ENCODE measurements at places on chromosomes 4 and X.

DNA sequence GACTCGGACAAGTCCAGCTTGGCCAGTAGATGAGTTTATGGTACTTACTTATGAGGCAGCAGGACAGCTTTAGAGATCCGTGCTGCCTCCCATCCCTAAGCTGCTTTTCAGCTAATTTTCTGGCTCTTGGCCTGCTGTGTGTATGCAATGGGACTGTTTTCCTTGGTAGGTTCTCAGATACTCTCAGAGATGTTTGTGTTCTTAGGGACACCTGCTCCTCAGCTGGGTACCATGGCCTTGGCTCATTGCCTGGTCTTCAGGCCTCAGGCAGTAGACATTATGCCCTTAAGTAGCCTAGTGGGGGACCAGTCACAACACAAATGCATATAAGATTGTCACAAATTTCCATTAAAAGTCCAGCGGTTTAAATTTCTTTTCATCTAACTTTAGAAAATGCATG is 688.0 kb downstream of the PCDH7 start:
- DNase-seq = no peak

GRCh38 chrX:108313669-108314068 is 124.6 kb downstream of the COL4A6 start:
- no peak for DNase-seq

DNA sequence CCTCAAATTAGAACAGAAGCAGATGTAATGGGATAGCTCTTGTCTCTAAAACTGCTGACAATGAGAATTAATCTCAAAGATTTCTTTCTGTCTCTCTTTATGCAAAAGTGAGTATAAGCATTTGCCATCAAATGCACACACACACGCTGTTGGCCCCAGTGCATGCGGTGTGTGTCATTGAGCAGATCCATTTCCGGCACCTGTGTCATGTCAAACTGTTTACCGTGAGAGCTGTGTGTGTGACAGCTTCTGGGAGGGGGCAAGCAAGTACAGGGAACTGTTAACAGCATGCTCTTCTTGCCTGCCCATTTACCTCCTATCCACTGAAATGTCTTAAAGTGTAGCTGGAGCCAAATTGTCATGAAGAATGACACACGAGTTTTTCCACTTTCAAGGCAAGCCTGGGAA is 297.9 kb upstream of the FAT4 start:
- DNase-seq = no peak

GRCh38 chr4:67712000-67712625 is 11.2 kb upstream of the UBA6 start:
- no peak for DNase-seq

- no peak for DNase-seq
Observed at GRCh38 chr4:19806865-19807264, 444.8 kb upstream of the SLIT2 start.

DNA sequence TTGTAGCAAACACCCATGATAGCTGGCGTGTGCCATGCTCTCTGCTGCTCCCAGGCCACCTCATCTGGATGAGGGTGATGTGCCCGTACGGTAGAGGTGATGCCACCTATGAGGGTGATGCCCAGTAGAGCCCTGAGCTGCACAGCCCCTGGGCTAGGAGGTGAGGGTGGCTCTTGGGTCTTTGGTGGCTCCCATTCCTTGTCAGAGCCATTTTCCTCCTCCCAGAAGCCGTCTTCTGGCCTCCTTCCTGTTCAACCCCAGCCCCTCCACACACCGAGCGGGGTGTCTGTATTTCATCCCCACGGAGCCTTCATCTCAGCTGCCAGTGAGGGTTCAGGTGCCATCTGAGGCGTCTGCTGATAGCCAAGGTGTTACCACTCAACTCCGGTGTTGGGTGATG is 12.0 kb upstream of the TNIP2 start:
- peak; percentile 48 for DNase-seq

DNA sequence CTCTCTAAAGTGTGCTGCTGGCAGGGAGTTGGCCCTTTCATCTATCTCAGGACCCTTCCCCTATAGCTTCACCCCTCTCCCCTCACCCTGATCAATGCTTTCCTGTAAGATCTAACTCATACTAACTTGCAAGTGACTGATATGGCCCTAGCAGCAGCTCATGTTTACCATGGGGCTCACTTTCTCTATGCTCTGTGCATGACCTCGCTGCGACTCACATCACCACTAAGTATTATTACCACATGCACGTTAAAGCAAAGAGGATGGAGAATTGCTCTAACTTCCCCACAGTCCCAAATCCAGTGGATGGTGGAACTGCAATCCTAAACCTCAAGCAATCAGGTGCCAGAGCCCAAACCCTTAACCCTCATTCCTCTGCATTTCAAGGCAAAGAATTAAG is 626.6 kb downstream of the MID1IP1 start:
- DNase-seq = no peak

DNA sequence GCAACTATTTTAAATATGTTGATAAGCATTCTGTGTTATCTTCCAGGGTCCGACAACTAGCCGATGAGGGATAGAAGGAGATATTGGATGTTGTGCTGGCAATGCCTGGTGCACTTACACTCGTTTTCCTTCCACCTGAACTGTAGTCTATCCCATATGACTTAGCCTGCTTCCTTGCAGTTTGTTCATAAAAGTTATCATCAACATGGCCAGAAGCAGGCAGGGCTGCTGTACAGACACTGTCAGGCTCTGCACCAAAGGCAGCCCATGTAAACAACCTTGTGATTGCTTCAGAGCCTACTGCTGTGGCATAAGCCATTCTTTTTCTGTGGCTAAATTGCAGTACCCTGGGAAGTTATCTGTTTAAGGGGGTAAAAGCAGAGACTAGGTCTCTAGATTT is 1.6 kb downstream of the MAPK10 start:
- DNase-seq = no peak

DNA sequence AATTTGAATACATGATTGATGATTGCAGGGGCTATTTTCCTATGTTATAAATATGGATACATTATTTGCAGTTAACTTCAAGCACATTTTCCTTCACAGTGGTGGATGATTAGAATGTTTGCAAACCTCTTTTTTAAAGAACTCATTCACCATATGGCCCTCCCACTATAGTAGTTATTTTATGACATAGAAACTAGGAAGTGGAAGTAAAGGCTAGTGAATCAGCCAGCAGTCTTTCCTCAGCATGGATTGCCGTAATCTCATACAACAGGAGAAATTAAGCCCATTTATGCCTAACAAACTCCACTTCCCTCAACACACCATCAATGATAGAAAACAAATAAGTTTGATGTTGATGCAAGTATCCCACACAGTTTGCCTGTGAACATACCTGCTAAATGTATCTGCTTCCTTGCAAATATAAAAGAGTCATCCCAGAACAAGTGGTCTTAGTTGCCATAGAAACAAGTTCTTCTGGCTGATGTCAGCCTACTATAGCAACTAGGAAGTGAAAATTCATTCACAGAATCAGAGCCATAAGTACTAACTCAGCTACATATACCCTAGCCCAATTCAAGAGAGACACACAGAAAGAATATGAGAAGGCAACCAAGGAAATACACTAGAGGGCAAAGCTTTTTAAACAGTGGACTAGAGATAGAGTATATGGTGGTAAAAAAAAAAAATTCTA is 100.9 kb upstream of the RADX start:
- no peak for DNase-seq

- no peak for DNase-seq
Observed at GRCh38 chrX:39452401-39452800, 645.4 kb downstream of the BCOR start.

- DNase-seq = no peak
Observed at GRCh38 chrX:4091046-4091760, 377.8 kb upstream of the PRKX start.

GRCh38 chr4:54781756-54782155 is 124.0 kb downstream of the KIT start:
- DNase-seq = no peak

DNA sequence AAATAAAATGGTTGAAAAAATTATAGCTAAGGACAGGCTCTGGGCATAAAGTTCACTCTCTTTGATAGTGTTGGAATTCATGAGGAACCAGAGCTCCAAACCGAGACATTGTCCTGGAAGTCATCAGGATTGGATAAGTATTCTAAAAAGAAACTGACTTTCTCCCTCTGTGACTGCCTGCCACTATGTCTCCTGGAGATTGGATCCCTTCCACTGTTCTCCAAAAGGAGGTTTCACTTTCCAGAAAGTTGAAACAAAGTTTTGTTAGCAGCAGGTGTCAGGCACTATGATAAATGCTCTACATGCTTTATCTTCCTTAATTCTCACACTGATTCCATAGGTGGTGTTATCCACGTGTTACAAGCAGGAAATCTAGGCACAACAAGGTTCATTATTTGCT is 16.8 kb downstream of the BANK1 start:
- no peak for DNase-seq

- no peak for DNase-seq
Observed at GRCh38 chr4:164441109-164441508, 312.8 kb upstream of the SMIM31 start.

GRCh38 chr4:5041699-5042098 is 9.6 kb upstream of the STK32B start:
- no peak for DNase-seq

DNA sequence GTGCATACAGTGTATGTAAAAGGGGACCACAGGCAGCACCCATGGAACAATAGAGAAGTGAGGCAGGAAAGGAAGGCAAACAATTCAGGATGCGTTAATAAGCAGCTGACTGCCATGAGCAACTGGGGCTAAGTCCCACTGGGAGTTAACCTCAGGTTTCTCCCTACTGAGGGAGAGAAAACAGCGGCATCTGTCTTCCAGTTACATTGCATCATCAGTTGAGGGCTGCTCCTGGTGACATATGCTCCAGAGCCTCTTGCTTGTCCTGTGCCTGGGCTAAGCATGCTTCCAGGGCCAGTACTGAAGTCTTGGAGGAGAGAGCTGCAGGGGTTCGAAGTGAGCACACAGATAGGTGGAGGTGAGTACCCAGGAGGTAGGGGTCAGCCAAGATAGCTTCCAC is 24.3 kb downstream of the RAI2 start:
- no peak for DNase-seq

- no peak for DNase-seq
Observed at GRCh38 chr4:188002323-188002722, 6.8 kb downstream of the ZFP42 start.

DNA sequence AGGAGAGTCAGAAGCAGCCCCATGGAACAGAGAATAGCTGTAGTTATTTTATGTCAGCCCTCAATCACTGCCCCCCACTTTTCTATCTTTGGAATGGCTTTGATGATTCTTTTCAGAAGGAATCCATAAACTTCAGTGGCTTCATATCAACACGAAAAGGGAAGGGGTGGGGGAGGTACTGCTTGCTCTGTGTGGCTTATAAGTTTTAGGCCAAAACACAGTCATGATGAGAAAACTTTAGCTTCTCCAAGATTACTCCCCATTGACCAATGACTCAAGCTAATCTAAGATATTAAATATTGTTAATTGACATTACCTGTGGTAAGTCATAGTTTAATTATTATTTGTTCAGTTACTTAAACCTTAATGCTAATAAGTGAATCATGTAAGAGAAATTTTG is 669.6 kb upstream of the FAM241A start:
- DNase-seq = no peak

DNA sequence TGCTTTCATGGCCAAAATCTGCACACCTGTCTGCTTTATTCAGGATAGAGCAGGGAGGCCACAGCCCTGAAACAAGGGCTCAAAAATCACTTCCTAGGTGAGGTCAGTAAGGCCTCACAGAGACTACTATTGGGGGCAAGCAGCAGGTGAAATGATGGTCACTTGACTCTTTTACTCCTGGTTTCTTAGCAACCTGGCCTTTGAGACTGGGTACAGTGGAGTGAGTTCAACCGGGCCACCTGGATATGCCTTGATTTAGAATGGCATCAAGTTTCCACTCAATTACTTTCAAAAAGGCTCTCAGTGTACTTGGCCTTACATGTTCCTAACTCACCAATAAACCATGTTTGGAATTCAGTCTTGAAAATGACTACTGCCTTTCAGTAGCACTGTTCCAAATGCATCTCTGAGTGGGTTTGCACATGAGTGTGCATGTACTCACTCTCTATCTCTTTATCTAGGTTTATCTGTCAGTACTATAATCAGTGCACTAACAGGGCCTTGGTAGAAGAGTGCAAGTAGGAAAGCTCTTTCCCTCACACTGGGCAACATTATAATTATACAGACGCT is 388.2 kb downstream of the OPHN1 start:
- DNase-seq = no peak

- no peak for DNase-seq
Observed at GRCh38 chrX:50327235-50327634, 122.7 kb downstream of the CCNB3 start.

DNA sequence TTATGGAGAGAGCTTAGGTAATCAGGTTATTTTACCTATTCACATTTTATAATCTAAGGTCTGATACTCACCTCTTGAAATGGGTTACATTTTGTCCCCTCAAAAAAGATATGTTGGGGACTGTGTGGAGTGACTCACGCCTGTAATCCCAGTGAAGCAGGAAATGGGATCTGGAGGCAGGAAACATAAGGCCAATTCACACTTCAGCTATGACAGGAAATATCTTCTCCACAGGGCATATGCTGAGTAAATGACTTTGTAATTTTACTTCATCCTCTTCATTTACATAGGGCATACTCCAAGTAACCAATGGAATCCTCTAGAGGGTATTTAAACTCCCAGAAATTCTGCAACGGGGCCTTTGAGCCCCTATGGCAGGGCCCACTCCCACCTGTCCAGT is 54.8 kb upstream of the ZMAT1 start:
- no peak for DNase-seq

DNA sequence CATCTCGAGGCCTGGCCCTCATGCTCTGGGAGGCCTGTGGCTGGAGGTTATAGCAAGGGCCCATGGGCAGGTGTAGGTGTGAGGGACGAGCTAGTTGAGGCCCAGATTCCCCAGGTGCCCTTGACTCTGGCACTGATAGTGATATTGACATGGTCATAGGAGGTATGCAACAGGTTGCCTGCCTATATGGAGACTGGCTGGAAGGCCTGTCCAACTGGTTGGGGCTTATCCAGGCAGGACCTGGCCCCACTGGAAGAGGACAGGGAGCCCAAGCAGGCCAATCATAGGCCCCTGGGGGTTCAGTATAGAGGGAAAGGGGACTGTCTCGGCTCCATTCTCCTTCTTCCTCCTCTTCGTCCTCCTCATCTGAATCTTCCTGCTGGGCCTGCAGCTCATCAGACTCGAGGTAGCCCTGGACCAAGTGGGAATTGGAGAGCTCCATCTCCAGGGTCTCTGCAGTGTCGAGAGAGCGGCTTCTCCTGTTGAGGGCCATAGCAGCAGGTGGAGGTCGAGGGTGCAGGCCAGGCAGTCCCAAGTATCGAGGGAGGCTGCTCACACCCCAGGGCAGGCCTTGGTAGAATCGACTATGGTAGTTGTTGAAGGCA is 15.3 kb downstream of the AMER1 start:
- DNase-seq = no peak

- no peak for DNase-seq
Observed at GRCh38 chr4:37043342-37043741, 201.2 kb upstream of the NWD2 start.

DNA sequence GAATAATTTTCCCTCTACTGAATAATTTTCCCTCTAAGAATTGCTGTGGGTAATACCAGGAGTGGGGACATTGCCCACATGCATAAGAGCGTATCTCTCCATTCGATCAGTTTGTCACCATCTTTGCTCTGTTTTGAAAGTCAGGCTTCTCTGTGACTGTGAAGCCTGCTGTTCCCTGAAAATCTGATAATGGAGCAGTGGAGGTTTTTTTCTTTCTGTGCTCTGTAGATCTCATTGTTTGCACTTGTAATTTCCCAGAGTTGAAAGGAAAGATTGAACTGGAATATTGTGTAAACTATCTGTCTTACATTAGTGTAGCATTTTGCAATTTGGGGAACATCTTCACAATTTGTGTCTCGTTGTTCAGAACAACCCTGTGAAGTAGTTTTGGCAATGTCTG is 4.3 kb downstream of the ZXDB start:
- no peak for DNase-seq

Data from chondrocyte (in vitro differentiated cells).